Heart left ventricle (tissue), 16 donors: ENCODE measurements at places on chromosomes 5 and 9.

DNA sequence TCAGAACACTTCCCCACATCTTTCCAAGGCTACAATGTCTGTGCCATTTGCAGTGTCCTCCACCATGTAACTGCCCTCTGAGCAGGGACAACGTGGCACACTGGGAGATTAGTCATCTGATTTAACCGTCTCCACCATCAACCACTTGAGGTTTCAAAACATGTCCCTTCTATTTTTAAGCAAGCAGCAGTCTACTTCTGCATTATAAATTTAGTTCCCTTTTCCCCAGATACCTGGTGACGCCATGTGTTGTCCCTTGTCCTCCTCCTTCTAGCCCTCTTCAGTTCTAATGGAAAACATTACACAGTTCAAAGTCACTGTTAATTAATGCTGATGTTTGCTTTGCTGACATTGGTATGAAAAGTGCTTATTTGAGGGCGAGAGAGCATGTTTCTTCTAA is 52.8 kb downstream of the ATP10B start:
- no peak for DNase-seq

DNA sequence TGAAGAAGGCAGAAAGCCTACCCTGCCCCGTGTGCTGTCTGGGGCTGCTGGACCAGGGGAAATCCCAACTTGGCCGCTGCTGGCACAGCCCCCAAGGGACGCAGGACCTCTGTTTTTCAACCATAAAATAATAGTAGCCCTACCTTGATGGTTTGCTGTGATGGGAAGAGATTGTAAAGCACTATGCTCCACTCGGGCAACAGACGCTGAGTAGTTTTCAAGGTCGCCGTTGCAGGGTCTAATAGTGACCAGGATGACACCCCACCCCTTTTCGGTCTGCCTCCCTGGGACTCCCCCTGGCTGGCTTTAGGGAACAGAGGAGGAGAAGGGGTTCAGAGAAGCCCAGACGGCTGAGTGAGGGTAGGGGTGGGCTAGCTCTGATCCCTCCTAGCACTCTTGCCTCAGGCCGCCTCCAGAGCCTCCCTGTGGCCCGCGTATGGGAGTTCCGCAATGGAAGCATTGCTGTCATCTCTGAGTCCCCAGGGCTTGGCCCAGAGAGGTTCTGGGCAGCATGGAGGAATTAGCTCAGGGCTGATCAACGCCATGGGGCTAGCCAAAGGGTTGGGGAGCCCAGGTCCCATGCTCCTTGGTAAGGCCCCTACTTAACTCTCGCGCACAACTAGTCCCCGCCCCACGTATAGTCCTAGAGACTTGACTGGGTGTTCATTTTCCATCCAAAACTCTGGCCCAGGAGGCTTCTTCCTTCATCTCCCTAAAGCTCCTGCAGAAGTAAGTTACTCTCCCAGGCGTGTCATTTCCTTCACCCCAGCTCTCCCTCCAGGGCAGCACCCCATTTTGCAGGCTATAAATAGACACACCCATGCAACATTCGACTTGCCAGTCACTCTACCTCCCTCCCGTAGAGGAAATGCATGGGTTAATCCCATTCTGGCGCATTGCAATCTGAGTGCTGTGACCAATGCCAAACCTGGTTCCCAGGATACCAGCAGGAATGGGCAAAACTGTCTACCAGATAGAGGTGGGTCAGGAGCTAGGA is 1.1 kb upstream of the IRF1 start:
- DNase-seq: no peak

- DNase-seq: peak; percentile 64
Measured at GRCh38 chr5:102755686-102756371, 724 bp downstream of the PAM start.

GRCh38 chr9:3099646-3100045 is 255.8 kb upstream of the PUM3 start:
- DNase-seq: no peak

DNA sequence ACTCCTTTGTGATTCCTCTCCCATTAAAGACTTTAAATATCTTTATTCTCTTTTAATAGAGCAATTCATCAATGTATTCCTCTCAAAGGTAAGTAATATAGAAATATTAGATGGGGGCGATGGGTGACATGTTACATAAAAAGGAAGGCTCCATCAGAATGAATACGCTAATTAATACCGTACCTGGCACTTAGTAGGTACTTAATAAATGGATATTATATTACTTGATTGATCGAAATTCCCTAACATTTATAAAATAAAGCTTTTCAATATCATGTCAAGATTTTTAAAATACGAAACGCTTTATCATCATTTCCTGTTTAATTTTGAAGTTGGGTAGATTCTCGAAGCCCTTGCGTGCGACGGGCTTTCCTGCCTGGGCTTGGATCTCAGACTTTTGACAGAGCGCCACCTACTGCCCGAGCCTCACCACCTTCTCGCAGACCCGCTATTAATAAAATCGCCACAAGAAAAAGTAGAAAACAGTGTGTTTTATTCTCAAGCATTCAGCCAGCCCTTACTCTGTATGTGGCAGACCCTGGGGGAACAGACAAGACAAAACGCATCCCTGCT is 99.4 kb downstream of the C5orf15 start:
- DNase-seq: peak; percentile 66

DNA sequence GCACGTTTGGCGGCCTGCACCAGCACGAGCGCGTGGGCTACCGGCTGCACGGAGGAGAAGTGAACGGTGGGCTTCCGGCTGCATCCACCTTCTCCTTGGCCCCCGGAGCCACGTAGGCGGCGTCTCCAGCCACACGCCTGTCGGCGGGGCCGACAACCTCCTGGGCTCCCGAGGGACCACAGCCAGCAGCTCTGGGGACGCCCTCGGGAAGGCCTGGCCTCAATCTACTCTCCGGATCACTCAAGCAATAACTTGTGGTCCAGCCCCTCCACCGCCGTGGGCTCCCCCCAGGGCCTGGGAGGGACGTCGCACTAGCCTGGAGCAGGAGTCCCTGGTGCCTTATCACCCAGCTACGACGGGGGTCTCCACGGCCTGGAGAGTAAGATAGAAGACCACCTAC is 73.7 kb downstream of the INSL6 start:
- no peak for DNase-seq

DNA sequence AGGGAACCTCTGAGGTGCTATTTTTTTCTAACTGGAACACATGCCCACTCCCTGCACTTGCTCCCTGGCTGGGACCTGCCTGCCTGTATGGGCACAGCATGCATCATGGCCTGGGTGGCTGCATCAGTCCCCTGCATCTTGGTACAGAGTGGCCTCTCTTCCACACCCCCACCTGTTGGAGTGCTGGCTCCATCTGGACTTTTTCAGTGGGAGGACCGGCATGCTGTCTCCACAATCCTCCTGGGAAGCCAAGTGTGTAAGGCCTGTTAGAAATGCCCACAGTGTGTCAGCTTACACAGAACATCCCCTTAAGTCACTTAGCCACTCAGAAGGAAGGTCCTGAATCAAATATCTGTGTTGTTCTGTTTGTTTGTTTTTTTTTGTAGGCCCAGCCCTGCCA is 102.9 kb downstream of the MARCHF3 start:
- DNase-seq: no peak

GRCh38 chr5:51201024-51201423 is 182.2 kb upstream of the ISL1 start:
- no peak for DNase-seq
